HFFc6 (cell line): ENCODE measurements at places on chromosomes 4 and X.

DNA sequence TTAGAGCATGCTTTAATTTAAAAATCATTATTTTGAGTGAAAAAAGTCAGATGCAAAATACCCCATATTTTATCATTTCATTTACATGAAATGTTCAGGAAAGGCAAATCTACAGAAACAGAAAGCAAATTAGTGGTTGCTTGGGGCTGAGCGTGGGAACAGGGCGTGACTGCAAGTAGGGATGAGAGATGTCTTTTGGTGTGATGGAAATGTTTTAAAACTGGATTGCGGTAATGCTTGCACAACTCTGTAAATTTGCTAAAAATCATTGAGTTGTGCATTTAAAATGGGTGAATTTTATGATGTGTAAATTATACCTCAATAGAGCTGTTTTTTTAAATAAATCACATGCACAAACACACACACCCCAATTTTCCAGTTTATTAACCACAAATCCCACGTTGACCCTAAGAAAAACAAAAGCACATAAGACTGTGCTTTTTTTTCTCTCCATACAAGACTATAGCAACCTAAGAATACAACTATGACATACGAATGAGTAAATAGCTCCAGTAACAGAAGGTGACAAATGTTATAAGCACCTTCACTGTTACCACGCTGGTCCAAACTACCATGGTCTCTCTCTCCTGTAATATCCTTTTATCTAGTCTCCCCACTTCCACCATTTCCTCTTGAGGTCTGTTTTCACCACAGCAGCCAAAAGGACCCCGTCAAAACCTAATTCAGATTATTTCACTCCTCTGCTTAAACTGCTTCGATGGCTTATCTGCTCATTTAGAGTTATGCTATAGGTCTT, 37.2 kb downstream of the FRMD7 start:
- DNase-seq = no peak

DNA sequence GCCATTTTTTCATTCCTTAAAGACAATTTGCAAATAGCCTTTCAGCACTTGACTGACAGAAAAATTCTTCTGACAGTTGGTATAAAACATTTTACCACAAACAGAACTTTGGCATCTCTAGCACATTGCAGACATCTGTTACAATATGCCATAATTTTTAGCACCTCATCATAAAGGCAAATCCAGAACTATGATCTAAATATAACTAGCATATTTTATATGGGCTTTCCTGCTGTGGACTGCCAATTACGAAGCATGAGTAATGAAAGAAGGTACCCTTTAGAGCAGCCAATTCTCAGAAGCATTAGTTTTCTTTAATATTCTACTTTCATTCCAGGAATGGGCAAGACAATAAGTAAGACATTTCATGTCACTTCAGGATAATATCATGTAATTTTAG, 647.4 kb upstream of the GALNT7 start:
- no peak for DNase-seq

DNA sequence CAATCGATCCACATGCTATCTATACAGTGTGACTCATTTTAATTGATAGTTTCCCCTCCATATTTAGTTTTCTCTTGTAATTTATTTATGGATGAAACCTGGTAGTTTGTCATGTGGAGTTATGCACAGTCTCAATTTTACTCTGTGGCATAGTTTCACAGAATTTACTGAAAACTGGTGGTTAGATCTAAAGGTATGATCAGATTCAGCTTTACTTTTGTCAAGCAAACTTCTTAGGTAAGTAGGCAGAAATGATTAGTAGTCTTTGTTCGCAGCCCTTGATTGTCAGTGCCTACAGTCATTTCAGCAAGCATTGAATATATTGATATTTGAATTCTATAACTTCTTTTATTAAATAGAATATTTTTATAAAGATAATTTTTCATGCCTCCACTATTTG, 2.5 kb downstream of the ADD1 start:
- DNase-seq = no peak

GRCh38 chr4:181970366-181970765, 272.8 kb upstream of the TENM3 start:
- DNase-seq = no peak

DNA sequence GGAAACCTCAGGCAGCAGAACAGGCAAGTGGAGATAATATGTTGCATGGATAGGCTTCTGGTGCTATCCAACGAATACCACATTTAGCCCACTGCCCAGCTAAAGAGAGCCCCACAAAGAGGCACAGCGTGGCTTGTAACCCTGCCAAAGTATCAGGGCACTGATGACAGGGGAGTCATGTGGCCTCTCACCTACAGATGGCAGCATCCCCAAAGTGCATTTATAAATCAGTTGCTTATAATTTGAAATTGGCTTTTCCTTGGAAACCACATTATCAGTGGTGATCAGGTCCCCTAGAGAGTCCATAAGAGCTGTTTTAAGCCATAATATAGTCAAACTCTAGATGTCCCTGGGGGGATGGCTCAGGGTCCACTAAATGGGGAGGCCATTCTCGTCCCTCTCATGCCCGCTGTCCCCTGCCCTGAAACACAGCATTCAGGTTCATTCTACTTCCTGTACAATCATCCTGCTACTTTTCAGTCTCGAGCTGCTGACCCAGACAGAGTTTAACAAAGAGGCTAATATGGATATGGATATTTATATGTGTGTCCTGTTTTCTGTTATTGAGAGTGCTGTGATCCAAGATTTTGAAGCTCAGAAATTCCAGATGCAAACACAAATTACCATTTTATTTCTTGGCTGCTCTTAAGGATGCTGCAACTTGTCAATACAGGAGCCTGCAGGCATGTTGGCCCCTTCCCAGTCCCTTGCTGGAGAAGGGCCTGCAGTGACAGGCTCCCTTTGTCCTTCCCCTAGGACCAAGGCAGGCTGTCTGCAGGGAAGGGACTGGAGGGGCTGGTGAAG, 28.5 kb downstream of the SRPX start:
- peak; percentile 2 for DNase-seq

DNA sequence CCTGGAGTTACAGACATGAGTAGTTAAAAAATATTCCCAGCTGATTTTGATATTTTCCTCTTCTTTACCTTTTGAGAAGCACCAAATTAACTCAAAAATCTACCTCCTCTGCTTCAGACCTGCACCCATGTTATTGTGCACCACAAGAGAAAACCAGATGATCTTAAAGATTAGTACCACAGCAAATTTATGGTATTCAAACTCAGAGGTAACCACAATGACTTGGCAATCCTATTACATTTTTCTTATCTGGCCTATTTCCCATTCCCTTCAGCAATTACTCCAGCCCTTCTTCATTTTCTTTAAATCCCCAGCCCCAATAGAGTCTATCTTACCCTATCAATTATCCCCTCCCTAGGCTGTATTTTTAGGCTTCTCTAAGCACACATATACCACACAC, 535.1 kb downstream of the FAT4 start:
- DNase-seq = peak; percentile 66

DNA sequence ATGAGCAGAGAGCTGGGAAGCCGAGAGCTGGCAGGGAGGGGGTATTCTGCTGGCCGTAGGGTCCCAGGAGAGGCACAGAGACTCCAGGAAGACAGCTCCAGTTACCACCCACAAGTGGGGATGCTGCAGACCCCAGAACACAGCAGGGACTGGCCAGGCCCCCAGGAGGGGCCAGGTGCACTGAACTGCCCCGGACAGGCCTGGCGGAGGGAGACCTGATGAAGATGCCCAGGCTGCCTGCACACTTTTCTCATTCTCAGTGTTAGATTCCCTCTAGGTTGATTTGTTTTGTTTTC, 110.8 kb downstream of the CPZ start:
- no peak for DNase-seq

DNA sequence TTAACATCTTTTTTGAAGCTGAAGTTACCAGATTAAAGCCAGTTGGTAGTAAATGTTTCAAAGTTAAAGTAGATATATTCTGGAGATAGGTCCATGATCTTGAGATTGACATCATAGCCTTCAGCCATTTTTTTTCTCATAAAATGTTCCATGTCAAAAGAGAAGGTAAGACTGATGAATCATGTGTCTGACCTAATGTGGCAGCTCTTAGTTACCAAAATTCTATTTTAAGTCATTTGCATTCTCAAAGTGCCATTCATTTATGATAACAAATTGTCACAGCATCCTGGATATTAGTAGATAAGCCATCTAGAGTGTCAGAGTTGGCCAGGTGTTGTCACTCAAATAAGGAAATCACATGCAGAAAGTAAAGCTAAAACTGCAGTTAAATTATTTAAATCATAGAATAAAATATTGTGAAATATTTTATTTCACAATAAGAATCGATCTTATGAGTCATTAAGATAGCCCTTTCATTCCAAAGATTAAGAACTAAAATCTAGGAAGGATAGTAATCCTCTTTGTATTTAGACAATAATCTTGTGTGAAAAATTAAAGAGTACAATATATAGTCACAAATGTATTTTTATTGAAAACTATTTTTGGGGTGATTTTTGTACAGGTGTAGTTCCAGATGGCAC, 65.7 kb upstream of the ADAD1 start:
- DNase-seq = no peak

- no peak for DNase-seq
These were observed 43.7 kb upstream of the STOX2 start for GRCh38 chr4:183861426-183861825.

DNA sequence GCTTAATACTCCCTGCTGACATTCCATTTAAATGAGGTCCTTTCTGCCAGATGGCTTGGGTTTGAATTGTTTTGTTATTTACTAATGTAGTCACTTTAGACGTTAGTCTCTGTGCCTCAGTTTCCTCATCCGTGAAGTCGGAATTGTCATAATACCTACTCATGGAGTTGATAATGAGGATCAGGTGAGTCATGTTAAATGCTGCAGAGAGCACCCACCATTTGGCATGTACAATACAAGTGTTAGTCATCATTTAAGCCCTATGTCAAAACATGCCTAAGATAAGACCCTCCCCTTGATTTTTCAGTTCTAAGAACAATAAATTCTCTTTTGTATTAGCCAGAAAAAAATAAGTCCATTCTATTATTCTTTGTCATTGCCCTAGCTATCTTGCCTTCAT, 534.8 kb upstream of the HTR2C start:
- no peak for DNase-seq

DNA sequence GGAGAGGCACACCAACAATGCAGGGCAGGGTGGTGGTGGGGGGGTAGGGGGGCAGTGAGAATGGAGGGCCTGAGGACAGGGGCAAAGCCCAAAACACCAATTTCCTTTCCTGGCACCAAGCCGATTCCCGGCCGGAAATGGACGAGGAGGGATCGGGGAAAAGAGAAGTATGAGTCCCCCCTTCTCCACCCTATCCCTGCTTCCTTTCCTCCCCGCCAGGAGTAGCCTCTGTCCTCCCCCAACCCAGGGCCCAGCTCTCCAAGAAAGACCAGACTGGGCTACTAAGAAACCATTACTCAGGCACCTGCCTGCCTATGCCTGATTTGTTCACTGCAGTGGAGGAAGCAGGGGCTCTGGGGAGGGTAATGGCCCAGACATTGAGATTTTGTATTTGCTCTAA, 402 bp downstream of the CCDC120 start:
- no peak for DNase-seq

DNA sequence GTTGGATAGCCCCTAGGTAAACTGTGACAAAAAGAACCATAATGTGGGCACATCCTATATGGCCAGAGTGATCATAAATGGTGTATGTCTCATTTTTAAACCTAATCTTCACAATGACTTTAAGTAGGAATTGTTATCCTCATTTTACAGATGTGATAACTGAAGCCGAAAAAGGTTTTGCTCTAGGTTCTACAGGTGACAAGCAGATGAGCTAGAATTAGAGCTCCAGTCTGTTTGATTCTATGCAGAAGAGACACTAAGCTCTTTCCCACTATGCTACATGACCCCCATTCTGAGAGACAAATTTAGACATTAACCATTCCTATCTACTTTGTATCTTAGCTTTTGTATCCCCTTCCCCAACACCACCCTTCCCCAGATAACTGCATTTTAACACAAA, 2.0 kb downstream of the AREG start:
- DNase-seq = no peak

DNA sequence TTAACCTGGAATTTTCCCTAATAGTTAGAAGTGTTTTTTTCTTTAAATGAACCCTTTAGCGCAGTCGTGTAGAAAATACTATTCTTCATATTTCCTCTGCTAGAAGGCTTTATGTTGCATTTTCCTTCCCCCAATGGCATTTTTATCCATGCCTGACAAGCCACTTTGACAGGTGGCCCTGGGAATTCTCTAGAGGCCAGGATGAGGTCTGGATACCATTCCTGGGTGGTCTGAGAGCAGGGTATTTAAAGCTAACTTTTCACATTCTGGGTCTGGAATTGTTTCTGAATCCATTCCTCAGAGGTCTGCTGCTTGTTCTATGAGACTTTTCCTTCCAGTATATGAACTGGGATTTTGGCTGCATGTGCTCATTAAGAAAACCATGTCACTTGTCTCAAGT, 31.2 kb upstream of the PDGFRA start:
- DNase-seq = no peak

DNA sequence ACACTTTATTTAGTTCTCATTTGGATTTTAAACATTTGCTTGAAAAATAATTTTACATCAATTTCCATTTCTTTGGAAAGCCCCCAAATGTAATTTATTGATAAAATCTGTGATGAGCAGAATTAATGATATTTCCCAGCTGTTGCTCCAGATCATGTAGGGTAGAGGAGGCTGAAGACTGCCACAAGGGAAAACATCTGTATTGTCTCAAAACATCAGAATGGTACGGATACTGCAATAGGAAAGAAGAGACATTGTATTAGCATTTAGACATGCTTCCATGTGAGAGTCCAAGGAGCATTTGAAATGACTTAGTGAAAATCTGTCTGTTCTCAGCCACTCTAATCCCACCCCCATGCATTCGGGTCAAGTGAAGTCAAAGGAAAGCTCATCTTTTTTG, 14.4 kb downstream of the ADH1A start:
- no peak for DNase-seq

GRCh38 chrX:134171661-134172587, 65.1 kb upstream of the CCDC160 start:
- DNase-seq = no peak

GRCh38 chr4:75251547-75251946, 262.7 kb downstream of the RCHY1 start:
- DNase-seq = no peak

DNA sequence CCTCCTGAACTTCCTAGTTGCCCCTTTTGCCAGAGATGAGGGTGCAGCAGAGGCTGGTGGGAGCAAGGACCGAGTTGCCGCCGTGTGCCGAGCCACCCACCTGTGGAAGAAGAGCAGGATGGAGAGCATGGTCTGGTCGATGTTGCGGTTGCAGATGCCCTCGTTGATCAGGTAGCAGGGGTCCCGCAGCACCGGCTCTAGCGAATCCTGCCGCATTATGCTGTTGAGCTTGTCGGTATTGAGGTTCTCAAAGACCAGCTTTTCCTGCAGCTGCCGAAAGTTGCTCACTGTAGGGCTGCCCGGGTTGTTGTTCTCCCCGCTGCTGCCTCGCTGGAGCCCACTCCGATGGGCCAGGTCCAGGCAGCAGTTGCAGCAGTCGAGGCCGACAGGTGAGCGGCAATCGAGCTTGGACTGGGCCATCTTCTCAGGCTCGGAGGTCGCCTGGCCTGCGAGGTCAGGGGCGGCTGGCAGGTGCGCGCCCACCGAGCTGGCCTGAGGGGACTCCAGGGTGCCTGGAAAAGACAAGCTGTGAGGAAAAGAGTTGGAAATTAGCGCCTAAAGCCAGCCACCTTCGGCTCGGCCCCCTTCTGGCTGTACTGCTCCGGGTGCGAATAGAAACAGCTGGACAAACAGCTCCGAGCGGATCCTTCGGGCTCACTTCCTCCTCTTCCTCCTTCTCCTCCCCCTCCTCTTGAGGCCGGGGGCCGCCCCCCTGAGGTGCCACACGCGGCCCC, 420 bp downstream of the TSC22D3 start:
- no peak for DNase-seq
